ENCODE measurements at places on chromosomes 3 and 15.

GRCh38 chr3:194773771-194774455 is 88.2 kb downstream of the FAM43A start:
- no peak for DNase-seq

DNA sequence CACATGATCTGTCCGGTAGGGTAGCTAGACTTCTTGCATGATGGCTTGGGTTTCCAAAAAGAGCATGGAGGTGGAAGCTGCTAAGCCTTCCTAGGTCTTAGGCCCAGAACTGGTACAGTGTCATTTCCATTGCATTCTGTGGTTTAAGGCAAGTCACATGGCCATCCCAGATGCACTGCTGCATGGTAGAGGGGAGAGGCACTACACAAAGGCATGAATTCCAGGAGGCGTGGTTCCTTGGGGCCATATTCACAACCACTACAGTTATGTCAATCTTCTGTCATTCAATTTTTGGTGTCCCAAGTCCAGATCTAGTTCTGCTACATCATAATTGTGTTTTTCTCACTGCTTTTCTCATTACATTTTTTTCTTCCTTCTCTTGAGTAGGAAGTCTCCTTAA is 122.2 kb upstream of the CHRM5 start:
- no peak for DNase-seq

GRCh38 chr3:20622304-20622703 is 436.3 kb upstream of the SGO1 start:
- no peak for DNase-seq

GRCh38 chr3:84039099-84039498 is 919.7 kb upstream of the CADM2 start:
- no peak for DNase-seq

DNA sequence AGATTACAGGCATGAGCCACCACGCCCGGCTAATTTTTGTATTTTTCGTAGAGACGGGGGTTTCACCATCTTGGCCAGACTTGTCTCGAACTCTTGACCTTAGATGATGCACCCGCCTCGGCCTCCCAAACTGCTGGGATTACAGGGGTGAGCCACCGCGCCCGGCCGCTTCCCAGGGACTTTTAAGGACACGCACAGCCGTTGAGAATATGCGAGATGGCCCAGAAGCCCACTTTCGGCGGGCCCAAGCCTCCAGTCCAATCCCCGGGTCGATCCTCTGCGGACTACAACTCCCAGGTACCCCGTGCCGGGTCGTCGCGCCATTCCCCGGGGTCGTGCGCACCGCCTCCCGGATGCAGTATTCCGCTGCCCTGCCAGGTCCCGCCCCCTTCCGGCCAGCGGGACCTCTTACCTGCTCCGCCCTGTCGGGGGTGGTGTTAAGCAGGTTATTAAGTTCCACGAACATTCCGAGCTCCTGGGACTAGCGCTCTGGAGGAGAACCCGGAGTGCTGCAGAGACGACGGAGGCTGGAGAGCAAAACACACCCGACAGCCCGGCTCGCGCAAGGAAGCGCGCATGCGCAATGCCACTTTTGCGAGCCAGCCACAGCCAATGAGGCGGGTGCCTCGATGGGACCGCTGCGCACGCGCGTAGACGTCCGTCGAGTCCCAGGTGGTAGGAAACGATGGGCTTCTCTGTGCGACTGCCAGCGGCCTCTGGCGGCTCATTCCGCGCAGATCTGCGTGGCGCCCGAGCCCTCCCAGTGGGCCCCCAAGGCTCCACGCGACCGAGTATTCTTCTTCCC is at the start of gene ELP6:
Gene ELP6, minus strand, starts transcription at position 588 of the 805 bp plus-strand sequence. Its CDS starts 122 bp downstream, at position 466.
- peak; percentile 95 for DNase-seq

GRCh38 chr3:24628523-24629258 is 134.0 kb upstream of the THRB start:
- no peak for DNase-seq

- DNase-seq, result no peak
Observed at GRCh38 chr15:89754361-89755154, 3.5 kb upstream of the MESP1 start.

DNA sequence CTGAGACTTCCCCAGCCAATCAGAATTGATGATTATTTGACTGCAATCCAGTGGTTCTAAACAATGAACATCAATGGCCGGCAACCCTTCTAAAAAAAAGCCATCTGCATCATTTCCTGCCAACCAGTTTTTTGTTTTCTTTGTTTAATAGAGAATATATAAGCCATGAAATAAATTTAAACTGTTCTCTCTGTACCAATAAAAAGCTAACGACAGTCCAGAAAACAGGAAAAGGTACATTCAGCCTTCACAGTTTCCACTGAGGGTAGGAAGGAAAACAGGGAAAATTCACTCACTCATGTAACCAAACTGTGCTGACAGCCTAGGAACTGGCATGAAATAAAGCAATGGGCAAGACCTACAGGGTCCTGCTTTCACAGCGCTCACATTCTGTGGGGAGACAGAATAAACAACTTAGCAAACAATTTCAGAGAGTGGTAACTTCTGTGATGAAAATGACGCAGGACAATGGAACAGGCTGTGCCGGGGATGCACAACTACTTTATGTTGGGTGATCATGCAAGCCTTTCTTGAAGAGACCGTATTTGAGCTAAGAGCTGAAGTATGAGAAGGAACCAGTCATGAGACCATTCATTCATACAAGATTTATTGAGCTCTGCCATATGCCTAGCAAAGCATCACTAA is 630.1 kb downstream of the MAGI1 start:
- no peak for DNase-seq

- DNase-seq, result peak; percentile 66
Observed at GRCh38 chr3:48301020-48301799, 32.3 kb downstream of the SPINK8 start.

GRCh38 chr3:172771672-172772071 is 21.1 kb downstream of the ECT2 start:
- DNase-seq, result no peak

GRCh38 chr3:120894316-120895057 is 13.5 kb upstream of the STXBP5L start:
- no peak for DNase-seq

DNA sequence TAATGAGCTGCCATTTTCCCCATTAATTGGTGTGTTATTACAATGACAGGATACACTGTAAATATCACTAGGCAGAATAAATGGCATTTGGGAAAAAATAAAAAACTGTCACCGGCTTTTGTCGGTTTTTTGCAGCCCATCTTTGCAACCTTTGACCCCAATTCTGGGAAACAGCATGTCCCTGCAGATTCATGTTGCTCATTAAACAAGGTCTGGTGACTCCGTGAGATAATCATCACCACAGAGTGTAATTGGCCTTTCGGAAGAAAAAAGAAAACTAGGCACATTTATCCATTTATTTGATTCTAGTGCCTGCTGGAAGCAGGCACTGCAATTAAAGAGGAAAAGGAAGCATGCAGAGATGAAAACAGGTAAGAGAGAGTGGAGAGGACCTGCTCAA is 64.5 kb downstream of the TRAT1 start:
- DNase-seq, result no peak
